NCI-H1694 treated with DMSO at 0.1 percent for 48 hours (cell line): ENCODE measurements at places on chromosomes 6 and 20.

GRCh38 chr6:79669766-79670165, 38.6 kb downstream of the SH3BGRL2 start:
- DNase-seq, result no peak

GRCh38 chr6:143243786-143244185, 183.1 kb downstream of the AIG1 start:
- DNase-seq, result no peak

DNA sequence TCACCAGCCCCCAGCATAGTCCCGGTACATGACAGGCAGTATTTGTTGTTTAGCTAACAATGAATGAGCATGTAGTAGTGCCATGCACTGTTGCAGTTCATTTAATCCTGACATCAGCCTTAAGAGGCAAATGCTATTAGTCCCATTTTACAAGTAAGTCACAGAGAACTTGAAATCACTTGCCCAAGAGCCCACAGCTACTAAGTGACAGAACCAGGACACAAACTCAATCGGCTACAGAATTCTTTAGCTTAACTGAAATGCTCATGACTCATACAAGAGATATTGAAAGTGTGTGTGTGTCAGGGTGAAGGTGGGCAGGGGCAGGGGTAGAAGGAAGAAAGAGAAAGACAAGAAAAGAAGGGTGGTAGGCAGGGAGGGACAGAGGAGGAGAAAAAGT, 52.7 kb downstream of the UNC5CL start:
- DNase-seq, result no peak

DNA sequence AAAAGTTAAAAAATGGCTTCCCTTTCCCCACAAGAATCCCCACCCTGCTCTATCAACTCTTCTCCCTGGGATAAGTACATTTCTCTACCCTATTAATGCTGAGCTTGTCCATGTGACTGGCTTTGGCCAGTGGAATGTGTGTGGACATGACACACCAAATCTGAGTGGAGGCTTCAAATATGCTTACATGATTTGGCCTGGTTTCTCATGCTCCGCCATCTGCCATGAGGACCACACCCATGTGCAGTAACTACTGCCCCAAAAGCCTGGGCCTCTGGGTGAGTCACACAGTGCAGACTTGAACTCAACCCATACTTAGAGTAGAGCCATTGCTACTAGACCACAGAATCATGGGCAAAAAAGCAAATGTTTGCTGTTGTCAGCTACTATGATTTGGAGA, 65.4 kb downstream of the PRND start:
- DNase-seq, result no peak

- no peak for DNase-seq
Measured at GRCh38 chr6:144654506-144654905, 369.4 kb downstream of the UTRN start.

GRCh38 chr6:21501021-21501354, 92.6 kb upstream of the SOX4 start:
- DNase-seq, result no peak

- DNase-seq, result peak; percentile 48
Measured at GRCh38 chr6:18503593-18504231, 116.6 kb downstream of the RNF144B start.

- DNase-seq, result no peak
Measured at GRCh38 chr6:49257549-49257948, 205.5 kb downstream of the MMUT start.

GRCh38 chr6:106637051-106637716, 7.8 kb downstream of the QRSL1 start:
- no peak for DNase-seq

DNA sequence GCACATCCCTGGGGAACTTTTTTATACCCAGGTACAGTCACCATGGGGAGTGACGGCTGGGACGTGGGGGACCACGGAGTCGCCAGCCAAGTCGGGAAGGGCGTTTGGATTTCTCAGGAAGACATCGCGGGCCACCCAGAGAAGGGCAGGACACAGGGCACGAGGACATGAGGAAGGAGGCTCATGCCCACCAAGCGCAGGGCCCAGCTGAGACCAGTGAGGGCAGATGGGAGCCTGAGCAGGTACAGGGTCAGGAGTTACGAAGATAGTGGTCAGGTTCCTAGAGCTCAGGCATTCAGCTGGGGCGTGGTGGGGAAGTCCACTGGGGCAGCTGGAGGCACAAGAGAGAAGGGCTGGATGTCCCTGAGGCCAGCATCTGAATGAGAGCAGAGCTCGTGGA, 74.6 kb downstream of the ZNF133 start:
- DNase-seq, result no peak

DNA sequence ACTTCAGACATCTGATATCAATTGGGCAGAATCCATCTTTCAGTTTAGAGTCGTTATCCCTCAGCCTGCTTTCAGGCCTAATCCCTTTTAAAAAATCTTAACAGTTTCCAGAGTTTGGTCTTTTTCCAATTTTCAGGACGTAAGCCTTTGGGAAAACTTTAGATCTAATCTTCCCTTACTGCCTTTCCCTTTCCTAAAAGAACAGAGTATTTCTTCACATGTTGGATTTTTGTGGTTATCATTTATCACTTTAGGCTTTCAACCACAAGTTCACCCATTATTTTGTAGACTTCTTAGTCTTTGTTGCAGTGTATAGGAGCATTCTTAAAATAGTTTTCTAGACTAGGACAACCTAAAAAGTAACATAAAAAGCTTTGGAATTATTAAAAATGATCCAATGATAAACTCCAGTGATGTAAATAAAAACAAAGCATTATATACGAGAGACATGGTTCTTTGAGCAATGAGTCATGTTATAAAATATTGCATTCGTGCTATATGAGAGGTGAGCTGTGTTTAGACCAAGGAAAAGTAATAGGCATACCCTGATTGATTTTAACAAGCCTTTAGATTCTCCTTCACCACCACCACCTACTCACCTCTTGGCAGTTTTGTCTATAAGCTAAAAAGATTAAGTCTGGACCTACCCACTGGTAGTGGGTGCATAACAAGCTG, 90.4 kb upstream of the MCHR2 start:
- DNase-seq, result no peak

DNA sequence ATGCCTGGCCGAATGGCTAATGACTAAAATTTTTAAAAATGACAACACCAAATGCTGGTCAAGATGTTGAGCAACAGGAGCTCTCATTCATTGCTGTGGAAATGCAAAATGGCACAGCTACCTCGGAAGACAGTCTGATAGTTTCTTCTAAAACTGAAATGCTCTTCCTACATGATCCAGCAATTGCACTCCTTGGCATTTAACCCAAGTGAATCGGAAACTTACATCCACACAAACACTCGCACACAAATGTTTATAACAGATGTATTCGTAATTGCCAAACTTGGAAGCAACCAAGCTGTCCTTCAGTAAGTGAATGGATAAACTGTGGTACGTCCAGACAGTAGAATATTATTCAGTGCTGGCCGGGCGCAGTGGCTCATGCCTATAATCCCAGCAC, 56.4 kb upstream of the NCOA3 start:
- DNase-seq, result no peak

GRCh38 chr20:39112178-39112743, 150.1 kb downstream of the DHX35 start:
- DNase-seq, result peak; percentile 38

DNA sequence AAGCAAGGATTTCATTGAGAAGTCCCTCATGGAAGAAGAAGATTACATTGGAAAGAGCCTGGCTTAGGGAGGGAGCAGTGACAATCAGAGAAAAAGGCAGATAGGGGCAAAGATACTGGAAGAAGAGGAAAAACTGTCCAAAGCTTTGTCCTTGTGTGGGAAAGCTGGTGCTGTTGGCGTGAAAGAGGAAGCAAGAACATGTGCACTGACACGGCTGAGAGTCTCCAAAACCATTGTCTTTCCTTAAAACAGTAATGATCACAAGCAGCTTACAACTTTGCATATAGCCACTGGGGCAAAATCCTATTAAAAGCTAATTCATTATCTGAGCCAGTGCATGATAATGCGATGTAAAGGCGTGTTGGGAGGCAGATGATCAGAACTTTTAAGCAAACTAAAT, 85.1 kb upstream of the ESR1 start:
- no peak for DNase-seq

- no peak for DNase-seq
Measured at GRCh38 chr6:104813552-104813951, 46.2 kb downstream of the HACE1 start.

GRCh38 chr6:96909811-96910210, 12.1 kb upstream of the NDUFAF4 start:
- no peak for DNase-seq

GRCh38 chr6:128078276-128078675, 177.4 kb upstream of the THEMIS start:
- no peak for DNase-seq

- no peak for DNase-seq
Measured at GRCh38 chr6:136236466-136237293, 13.4 kb downstream of the MTFR2 start.

- no peak for DNase-seq
Measured at GRCh38 chr6:6890400-6890858, 217.3 kb upstream of the RREB1 start.

DNA sequence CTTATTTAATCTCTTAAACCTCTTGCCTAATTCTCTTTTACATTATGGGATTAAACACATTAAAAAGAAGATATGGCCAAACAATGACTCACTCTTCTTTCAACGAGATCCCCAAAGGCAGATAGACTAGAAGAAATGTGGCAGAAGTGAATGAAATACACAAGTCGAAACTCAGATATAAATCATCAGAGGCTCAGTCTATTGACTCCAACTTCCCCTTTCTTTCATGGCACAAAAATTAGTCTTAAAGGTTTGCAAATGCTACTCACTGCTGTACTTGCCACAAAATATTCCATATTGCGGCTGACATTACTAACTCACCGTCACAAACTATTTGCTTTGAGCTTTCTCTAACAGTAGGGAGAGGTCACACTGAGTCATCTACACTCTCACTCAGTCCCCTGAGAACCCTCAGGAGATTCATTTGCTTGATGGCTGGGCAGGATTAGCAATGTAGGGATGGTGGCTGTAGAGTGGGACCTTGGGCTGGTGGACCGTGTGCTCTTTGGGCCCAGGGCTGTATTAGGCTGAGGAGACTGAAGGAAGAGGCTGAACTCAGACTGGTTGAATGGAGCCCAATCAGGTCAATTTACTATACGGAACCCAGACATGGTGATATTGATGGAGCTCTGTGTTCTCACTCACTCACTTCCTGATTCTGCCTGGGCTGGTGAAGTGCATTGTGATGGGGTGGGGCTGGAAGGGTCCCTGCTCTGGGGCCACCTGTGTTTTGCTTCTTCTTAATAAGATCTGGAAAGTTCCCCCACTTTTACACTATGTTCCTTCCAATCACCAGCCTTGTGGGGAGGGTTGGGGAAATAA, 42.8 kb upstream of the UBR2 start:
- DNase-seq, result no peak
